Stimulated activated CD8-positive, alpha-beta memory T cell treated with anti-CD3 and anti-CD28 coated beads, Interleukin-2, amount 100 ng/mL, for 48 hours (primary cell): ENCODE measurements at places on chromosomes 1 and 21.

DNA sequence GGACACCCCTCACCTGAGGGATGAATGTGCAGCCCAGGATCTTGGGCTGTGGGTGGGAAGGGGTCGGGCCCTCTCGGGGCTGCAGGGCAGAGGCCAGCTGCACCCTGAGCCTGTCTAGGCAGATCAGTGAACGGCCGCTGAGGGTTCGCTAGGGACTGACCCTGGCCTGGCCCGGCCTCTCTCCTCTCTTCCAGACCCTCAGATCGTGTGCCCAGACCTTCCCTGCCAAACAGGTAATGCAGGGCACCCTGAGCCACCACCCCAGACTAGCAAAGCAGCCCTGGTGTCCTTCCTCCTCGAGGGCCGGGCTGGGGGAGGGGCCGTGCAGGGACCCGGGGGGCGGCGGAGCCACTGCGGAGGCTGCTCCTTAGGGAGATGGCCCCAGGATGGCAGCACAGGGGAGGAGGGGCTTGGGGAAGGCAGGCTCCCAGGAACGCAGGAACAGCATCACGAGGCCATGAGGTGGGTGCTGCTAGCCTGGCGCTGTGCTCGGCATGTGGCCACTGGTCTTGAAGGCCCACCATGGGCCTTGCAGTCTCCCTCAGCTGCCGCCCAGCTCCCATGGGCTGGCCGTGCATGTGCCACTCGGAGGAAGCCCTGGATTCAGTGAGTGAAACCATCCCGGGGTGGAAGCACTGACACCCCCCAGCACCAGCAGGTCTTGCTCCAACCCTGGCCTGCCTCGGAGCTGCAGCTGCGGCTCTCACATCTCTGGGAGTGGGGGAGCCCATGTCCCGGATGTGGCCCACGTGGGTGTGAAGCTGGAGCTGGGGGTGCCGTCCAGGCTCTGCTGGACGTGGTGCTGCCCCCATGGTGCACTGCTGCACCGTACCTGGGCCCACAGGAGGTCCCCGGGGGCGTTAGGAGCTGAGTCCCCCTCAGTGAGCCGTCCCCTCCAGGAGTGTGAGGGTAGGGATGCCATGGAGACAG lies 28.7 kb downstream of the COL6A2 start:
- no peak for DNase-seq

DNA sequence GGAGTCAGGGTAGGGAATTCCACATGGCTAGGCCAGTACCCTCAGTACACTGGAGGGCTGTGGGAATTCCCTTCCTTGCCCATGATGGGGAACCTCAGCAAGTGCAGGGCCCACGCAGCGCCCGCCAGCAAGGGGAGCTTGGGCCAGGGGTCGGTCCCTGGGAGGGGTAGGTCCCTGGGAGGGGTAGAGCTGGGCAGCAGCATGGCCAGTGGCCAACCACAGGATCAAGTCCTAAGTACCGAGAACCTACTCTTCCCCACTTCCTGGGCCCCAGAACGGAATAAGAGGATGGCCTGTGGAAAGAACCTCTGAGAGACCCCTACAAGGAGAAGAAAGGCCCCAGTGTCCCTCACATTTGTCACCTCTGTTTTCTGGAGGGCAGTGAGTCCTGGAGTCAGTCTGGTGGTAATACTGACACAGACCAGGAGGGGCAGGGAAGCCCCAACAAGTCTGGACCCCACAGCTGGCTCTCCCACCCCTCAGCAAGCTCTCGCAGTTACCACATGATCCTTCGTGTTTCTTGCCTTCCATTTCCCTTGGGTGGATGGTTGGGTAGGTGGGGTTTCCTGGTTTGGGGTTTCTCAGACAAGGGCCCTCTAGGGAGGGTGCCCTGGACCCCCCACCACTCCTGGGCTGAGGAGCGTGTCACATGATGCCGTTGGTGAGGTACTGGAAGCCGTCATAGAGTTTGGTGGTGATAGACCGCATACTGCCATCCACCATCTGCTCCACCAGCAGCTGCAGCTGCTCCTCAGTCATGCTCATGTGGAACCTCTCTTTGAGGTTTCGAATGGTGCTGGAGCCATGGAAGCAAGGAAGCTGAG lies 10.3 kb downstream of the ZNF687 start:
- DNase-seq: no peak

DNA sequence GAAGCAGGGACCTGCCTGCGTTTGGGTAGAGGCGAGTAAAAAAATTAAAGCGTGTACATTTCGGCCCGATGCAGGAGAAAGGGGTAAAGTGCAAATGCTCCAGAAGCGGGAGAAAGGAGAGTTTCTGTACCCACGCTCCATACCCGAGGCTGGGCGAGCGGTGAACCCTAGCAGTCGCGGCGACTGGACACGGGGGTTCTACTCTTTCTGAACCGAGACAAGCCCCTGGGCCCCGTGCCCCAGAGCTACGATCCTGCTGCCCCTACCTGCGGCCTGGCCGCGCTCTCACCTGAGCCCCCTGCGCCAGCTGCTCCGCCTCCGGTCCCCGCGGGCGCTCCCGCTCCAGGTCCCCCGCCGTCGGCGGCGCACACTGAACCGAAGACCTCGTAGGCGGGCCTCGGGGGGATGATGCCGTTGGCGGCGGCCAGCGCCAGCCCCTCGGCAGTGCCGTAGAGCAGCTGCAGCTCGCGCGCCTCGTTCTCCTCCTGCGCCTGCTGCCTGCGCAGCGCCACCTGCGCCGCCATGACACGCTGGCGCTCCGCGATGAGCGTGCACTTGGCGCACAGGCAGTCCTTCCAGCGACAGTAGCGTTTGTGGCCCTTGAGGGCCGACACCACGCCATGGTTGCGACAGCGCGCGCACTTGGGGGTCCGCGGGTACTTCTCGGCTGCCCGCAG lies 2.4 kb downstream of the DMRTA2 start:
- no peak for DNase-seq

DNA sequence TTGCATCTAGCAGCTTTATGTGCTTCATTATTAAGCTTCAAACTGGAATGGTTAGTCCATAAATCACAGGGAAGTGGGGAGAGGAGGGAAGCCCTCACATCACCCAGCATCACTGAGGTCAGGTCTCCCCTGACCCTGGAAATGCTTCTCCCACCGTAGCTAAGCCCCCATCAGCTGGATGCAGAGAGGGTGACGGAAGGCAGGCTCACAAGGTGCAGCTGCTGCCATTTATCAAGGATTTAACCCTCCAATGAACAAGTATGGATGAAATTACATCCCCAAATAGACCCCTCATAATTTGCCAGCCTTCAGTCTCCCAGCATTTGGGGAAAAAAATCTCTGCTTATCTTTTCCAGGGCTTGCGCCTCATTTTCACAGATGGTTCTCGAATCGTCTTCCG lies 60.8 kb downstream of the PGM1 start:
- DNase-seq: no peak

- DNase-seq: no peak
Measured at GRCh38 chr1:229871078-229871676, 195.9 kb upstream of the GALNT2 start.

DNA sequence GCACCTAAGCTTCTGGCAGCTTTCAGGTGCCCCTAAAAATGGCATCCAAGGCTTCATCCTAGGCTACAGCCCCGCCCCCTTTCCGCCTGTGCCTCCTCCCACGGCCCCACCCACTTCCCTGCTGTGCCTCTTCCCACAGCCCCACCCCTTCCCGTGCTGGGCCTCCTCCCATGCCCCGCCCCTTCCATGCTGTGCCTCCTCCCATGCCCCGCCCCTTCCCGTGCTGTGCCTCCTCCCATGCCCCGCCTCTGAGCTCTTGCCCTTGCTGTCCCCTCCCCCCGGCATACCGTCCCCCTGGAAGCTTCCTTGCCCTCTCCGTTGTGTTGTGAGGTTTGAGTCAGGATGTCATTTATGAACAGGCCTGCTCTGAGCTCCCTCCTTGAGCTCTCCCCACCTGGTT lies 228.5 kb upstream of the AJAP1 start:
- no peak for DNase-seq

- no peak for DNase-seq
Measured at GRCh38 chr1:108511764-108512163, 48.1 kb upstream of the EEIG2 start.

DNA sequence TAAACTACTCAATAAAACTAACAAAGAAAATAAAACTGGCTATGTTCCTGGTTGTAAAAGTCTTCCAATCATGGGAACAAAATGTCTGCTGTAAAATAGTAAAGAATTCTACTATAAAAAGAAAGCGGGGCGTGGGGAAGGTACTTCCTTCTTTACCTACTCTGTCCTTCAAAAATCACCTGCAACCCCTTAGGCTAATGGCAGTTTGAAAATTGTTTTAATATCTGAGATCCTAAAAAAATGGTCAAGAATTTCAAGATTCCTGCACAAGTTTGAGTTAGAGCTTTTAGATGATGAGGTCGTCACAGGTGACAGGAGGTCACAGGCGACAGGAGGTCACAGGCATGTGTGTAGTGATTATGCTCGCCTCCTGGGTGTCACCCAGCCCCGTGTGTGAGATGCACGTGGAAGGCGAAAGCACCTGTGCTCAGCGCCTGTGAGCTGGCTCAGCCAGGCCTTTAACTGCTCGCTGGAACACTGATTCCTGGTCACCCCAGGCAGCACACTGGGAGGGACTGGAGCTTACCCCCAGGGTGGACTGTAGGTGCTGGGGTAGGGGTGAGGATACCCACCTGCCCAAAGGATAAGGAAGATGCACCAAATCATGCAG lies 18.6 kb upstream of the TMPRSS2 start:
- no peak for DNase-seq

DNA sequence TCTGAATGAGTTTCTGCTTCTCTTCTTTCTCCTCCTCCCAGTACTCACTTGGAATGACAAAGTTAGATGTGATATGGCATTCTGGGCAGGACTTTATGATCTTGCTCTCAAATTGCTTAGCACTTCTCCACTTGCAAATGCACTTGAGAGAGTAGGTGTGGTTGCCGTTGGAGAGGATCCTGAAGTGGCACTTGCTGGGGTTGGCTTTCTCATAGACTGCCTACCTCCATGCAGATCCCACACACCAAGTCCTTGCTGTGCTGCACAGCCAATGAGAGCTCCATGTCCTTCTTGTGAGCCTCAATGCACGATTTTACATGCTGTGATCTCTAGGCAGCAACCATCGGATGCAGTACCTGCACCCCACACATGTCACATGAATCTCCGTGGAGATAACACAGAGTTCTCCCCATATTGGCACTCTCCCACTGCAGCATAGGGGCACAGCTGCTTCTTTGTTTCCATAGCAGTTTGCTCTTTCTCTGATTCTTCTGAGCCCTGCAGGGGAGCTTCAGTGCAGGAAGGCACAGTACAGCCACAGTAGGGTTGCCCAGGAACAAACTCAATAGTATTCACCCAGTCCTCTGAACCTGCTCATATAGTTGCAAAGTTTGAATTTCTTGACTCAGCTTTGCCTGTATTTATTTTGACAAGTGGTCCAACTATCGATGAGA lies 45.2 kb downstream of the ZNF691 start:
- DNase-seq: no peak

DNA sequence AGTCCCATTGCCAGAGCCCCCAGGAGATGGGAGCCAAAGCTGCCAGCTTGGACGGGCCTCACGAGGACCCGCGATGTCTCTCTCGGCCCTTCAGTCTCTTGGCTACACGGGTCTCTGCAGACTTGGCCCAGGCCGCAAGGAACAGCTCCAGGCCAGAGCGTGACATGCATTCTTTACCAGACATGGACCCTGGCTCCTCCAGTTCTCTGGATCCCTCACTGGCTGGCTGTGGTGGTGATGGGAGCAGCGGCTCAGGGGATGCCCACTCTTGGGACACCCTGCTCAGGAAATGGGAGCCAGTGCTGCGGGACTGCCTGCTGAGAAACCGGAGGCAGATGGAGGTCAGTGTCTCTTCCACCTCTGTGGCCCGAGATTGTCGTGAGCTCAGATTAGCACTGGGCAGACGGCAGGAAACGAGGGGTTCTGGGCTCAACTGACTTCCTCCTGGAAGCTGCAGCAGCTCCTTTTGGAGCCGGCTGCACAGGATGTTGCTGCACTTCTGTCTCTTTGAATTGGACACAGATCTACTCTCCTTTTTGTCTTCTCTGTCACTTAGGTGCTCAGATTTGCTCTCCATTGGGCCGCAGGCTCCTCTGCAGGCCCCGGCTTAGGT lies 68.0 kb downstream of the DISC1 start:
- no peak for DNase-seq

- DNase-seq: no peak
Measured at GRCh38 chr21:43783098-43783700, 6.2 kb upstream of the RRP1 start.

DNA sequence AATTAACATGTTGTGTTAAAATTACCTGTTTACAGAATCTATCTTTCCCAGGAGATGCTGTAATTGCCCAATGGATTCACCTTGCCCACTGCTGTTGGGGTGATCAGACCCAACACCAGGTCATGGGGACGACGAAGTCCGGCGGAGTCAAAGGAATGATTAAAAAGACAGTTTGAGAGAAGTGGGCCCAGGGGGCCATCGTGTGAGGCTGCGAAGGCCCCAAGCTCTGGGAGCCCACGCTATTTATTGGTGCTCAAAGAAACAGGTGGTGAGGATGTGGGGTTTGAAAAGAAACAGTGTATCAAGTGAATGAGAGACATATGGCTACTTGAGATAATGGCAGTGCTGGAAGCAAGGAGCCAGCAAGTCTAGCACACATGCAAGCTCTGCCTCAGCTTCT lies 16.3 kb upstream of the L1TD1 start:
- DNase-seq: no peak
